ENCODE measurements at places on chromosomes 13 and 19. TPM values are rescaled to one million over a fixed set of nuclear protein-coding genes. Genes with fewer than 3 reads are reported as not detected.

Gene DAND5
- total RNA-seq = 5.2 TPM

Gene CCDC8
- total RNA-seq = 29.6 TPM

Gene TNNT1
- 25.6 TPM for total RNA-seq

Gene ZNF729
- not detected for total RNA-seq

Gene PPAN
- 38.9 TPM for total RNA-seq

Gene LAIR2
- 1.1 TPM for total RNA-seq

Gene CYP4F3
- total RNA-seq = 0.62 TPM
